ENCODE measurements at places on chromosomes 16 and 17.

GRCh38 chr17:17628388-17629008 lies 37.0 kb upstream of the PEMT start:
- DNase-seq = no peak

GRCh38 chr17:34371405-34372100 lies 8.5 kb upstream of the CCL1 start:
- DNase-seq = no peak

- DNase-seq = no peak
These were observed 47.0 kb upstream of the GSG1L start for GRCh38 chr16:28110479-28110878.

GRCh38 chr17:2695243-2695960 lies 16.2 kb downstream of the CLUH start:
- DNase-seq = no peak

DNA sequence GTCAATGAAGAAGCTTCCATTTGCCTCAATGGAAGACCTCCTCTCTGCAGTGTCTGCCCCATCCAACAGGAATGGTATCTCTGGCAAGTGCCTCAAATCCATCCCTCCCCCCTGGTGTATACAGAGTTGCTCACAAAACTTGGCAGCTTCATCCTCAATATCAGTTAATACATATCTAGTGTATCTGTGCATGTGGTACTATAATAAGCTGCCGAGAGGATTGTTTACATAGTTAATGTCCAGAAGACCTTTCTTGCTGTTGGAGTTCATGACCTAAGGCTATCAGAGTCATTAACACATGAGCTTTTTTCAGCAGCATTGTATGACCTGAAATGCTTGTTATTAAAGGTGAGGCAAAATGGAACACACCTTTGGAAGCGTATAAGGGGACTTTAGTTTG lies 14.0 kb upstream of the RASL10B start:
- DNase-seq = no peak

DNA sequence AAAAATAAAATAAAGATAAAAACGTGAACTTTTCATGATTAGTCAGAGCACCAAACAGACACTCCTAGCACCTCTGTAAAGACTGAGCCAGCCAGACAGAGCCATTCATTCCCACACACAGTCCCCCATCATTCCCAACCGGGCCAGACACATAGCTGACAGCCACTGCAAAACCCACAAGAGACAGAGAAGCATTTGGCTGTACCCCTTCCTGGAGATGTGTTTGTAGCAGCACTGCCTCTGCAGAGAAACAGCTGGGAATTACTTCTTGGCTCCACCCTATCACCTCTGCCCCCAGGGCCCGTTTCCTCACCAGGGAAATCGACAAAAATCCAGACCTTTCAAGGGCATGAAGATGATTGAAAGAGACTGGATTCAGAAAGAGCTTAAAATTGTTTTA lies 46.4 kb downstream of the MYH11 start:
- no peak for DNase-seq

DNA sequence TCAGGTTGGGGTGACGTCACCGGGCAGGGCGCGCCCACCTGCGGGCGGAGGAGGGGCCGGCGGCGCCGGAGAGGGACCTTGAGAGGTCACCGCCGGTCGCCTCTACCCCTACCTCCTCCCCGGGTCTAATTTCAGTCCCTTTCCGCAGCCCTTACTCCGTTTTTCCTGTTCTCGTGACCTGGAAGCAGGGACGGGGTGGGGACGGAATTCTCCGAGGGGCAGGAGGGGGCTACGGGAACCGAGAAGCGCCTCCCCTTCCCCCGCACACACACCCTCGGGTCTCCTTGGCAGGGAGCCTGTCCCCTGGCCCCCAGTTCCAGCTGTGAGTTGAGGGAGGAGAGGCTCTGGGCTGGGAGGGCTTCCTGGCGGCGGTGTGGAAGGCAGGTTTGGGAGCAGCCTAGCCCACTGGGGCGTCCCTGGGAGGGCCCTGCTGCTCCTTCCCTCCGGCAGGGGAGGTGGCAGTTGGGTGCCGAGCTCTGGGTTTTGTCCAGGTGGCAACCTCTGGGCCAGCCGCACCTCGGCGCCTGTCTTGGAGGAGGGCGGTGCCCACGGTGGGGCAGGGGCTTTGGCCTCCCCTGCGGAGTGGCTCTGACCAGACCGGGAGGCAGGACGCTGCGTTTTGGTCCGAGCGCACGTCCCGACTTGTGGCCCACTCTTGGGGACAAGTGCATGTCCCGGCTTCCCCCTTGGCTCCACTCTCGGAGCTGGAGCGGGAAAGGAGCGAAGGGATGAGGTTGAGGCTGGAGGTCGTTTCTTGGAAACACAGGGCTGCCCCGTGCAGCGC lies 773 bp downstream of the SYNGR3 start:
- no peak for DNase-seq

- DNase-seq = no peak
These were observed 6.8 kb upstream of the NOTUM start for GRCh38 chr17:81967533-81968395.

- no peak for DNase-seq
These were observed 127.3 kb upstream of the NUDT7 start for GRCh38 chr16:77594799-77595596.

- DNase-seq = no peak
These were observed 7.0 kb upstream of the ADAM11 start for GRCh38 chr17:44751806-44752205.

GRCh38 chr16:20084624-20085226 lies 11.0 kb upstream of the GPR139 start:
- DNase-seq = no peak

GRCh38 chr17:78108726-78109488 lies 19.6 kb downstream of the TMC6 start:
- DNase-seq = no peak

GRCh38 chr17:57834146-57834741 lies 15.6 kb downstream of the MRPS23 start:
- DNase-seq = no peak

- no peak for DNase-seq
These were observed 2.3 kb downstream of the TP53 start for GRCh38 chr17:7684851-7685532.

DNA sequence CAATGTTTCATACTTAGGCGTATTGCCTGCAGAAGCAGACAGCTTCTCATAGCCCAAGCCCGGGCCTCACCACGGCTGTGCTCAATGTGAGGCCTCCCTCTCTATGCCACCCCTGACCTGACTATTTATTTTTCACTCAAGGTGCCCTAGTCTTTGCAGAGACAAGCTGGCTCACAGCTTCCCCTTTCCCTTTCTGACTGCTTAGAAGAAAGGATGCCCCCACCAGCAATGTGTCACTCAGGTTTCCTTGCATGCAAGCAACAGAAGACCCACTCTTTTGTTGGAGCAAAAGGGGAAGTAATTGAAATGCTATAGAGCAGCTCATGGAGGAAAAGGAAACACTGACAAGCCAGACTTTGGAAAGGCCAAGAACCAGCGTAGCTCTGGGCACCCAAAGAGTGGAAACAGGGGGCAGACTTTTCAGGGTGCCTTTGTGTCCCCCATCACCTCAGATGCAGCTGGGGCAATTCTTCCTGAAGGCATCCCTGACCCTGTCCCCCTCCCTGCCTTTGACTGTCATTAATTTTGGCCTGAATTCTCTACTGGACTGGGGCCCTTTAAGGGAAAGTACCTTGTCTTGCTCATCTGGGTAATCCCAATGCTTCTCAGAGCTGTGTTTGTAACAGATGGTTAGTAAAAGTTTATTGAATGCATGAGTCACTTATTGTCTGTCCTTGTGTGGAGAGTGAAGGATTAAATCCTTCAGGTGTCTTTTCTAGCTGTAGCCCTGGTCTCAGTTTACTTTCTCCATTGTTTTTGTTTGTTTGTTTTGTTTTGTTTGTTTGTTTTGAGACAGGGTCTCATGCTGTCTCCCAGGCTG lies 17.8 kb downstream of the RGS9 start:
- DNase-seq = no peak

- peak; percentile 94 for DNase-seq
These were observed at the start of gene THAP11 for GRCh38 chr16:67841816-67842508. Gene THAP11 (plus strand): TSS chr16:67842320. CDS start chr16:67842555, 235 bp downstream.

DNA sequence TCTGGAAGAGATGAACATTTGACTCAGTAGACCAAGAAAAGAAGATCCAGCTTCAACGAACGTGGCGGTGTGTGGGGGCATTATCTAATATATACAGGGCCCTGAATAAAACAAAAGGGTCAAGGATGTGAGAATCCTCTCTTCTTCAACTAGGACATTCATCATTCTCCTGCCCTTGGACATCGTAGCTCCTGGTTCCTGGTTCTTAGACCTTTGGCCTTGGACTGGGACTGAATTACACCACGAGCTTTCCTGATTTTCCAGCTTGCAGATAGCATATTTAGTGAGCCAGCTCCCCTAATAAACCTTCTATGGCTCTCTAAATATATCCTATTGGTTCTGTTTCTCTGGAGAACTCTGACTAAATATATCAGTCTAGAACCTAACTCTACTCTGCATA lies 29.5 kb upstream of the HELZ start:
- no peak for DNase-seq

GRCh38 chr16:3008690-3009037 lies 4.1 kb upstream of the CLDN9 start:
- DNase-seq = no peak

DNA sequence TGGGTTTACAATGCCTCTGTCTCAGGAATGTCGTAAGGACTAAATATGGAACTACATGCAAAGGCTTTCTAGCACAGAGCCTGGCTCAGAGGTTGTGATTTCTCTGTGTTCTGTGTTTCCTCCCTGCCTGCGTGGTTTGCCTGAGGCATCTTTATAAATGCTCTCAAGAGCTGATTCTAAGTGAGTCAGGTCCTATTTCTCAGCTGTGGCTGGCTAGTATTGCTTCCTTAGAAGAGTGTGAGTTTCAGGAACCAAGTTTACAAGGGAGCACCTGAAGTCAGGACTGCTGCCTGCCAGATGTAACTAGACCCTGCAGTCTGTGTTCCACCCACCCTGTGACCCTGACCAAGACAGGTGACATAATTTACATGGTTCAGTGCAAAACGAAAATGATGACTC lies 8.0 kb upstream of the CCL1 start:
- no peak for DNase-seq

DNA sequence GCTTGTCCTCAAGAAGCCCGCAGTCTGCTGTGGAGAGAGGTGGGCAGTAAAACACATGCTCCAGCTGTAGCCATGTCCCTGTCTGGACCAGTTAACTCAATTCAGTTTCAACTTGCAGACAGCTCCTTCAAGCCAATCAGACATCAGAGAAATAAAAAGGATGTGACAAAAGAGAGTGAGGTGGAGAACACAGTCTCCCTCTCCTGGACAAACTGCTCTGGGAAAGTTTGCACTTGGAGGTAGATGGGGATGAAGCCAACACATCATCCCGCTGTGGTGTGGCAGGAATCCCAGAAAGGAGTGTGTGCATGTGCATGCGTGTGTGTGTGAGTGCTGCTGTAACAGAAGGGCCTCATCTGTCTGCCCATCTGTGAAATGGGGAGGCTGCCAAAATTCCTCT lies 358.6 kb upstream of the ASIC2 start:
- no peak for DNase-seq

- no peak for DNase-seq
These were observed 9.2 kb downstream of the HS3ST3B1 start for GRCh38 chr17:14310101-14310500.

DNA sequence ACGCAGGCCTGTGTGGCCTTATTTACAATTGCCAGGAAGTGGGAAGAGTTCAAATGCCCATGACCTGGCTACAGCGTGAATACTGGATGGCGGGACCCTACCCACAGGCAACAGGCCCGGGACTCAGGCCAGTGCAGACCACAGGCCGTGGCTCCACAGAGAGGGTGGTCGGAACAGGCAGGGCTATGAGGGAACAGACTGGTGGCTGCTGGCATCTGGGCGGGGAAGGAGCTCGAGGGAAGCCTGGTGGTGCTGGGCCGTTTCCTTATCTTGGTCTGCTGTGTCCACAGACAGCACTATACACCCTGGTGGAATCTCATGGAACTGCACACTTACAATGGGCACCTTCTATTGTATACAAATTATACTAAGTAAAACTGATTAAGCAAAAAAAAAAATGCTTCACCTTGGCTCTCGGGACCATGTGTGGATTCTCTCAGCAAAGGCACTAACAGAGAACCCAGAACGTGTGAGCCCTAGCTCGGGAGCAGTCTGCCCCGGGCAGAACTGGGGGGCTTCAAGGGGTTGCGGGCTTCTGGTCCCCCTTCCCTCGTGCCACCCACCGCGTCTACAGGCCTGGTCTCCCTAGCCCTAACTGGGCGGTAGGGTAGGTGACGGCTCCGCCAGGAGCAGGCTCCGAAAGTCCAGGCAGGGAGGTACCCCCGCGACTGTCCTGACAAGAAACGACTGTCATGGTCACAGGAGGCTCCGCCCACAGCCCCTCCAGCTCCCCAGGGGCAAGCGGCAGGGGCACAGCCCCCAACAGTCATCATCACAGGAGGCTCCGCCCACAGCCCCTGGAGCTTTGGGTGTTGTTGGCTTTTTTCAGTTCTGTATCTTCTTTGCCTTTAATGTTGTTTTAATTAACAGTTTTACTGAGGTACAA lies 21.8 kb downstream of the CEP131 start:
- DNase-seq = no peak

- no peak for DNase-seq
These were observed 3.6 kb downstream of the CBX8 start for GRCh38 chr17:79792984-79793923.

- DNase-seq = no peak
These were observed 588 bp downstream of the C16orf92 start for GRCh38 chr16:30023586-30023985.

DNA sequence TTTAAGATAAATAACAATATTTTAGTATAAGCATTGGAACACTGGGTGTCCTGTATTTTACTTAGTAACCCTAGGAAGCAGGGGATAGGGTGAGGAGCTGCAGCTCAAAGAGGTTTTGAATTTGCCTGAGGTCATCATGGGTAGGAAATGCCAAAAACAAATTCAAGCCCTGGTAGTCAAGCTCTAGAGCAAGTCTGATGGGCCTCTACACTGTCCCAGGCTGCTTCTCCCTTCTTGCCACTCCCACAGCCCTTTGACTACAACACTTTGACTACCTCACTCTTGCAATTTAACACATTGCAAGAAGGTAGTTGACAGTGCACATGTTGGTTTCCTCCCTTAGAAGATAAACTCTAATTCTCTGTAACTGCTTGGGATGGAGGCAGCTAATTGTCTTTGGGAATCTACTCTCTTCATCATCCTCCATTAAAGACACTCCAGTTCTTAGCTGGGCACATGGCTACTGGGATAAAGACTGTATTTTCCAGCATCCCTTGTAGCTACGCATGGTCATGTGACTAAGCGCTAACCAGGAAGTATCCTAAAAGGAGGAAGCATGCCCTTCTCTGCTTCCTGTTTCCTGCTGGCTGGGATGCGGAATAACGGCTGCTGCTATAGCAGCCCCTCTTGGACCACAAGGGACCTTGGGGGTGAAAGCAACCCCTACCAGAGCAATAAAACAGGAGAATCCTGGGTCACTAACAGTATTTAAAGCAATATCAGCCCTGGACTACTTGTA lies 30.7 kb upstream of the SSTR2 start:
- DNase-seq = no peak

GRCh38 chr16:9092978-9093344 lies 1.5 kb downstream of the HAPSTR1 start:
- DNase-seq = no peak

- DNase-seq = no peak
These were observed 163.2 kb upstream of the FOXF1 start for GRCh38 chr16:86347090-86347489.

- no peak for DNase-seq
These were observed 919 bp upstream of the CBX1 start for GRCh38 chr17:48102043-48102750.

GRCh38 chr16:62135911-62136310 lies 99.7 kb upstream of the CDH8 start:
- peak; percentile 75 for DNase-seq

GRCh38 chr16:61128545-61129323 lies 907.5 kb downstream of the CDH8 start:
- no peak for DNase-seq

GRCh38 chr17:56979091-56979480 lies 1.2 kb downstream of the SCPEP1 start:
- DNase-seq = no peak

All from HS-27A (cell line).